ENCODE measurements at places on chromosomes 2 and 18.
A peak's percentile ranks its signal among the peaks of the same experiment; 100 is the strongest.

- no peak for DNase-seq
Observed at GRCh38 chr2:15836689-15837610, 103.4 kb upstream of the MYCN start.

DNA sequence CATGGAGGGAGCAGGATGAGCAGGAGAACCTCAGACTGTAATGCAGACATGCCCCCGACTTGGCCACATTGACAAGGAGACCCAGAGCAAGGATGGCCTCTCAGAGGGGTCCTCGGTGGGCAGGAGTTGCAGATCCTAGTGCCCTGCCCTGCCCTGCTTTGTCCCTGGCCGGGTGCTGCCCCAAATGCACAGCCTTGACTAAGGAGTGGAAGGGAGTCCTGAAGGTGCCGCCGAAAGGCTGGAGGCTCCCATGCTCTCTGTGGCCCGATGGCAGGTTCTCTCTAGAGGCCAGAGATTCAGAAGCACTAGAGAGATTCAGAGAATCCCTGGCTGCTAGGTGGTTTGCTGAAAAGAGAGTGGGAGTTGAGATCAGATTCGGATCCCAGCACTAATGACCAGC, 64.4 kb downstream of the MARCO start:
- DNase-seq = no peak

DNA sequence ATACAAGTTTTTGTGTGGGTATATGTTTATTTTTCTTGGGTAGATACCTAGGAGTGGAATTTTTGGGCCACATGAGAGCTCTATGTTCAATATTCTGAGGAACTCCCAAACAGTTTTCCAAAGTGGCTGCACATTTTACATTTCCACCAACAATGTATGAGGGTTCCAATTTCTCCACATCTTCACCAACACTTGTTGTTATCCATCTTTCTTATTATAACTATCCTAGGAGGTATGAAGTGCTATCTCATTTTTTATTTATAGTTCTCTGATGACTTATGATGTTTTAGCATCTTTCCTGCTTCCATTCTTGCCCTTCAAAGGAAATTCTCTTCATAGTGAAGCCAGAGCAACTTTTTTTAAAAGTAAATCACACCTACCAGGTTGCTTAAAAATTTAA, 8.7 kb downstream of the PGAP1 start:
- no peak for DNase-seq

DNA sequence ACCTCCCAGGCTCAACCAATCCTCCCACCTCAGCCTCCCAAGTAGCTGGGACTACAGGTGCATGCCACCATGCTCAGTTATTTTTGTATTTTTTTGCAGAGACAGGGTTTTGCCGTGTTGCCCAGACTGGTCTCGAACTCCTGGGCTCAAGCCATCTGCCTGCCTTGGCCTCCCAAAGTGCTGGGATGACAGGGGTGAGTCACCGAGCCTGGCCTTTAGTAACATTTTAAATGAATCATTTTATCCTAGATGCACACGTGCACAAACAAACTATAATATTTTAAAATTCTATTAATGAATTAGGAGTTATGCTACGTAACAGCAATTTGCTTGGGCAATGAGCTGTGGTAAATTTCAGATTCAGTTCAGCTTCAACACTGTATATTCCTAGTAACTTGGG, 862.5 kb upstream of the ID2 start:
- no peak for DNase-seq

GRCh38 chr2:130190237-130190636, 8.0 kb downstream of the TUBA3E start:
- no peak for DNase-seq

GRCh38 chr2:80889009-80889408, 584.5 kb upstream of the LRRTM1 start:
- no peak for DNase-seq

GRCh38 chr2:134621939-134622705, 96.7 kb downstream of the TMEM163 start:
- DNase-seq = no peak

DNA sequence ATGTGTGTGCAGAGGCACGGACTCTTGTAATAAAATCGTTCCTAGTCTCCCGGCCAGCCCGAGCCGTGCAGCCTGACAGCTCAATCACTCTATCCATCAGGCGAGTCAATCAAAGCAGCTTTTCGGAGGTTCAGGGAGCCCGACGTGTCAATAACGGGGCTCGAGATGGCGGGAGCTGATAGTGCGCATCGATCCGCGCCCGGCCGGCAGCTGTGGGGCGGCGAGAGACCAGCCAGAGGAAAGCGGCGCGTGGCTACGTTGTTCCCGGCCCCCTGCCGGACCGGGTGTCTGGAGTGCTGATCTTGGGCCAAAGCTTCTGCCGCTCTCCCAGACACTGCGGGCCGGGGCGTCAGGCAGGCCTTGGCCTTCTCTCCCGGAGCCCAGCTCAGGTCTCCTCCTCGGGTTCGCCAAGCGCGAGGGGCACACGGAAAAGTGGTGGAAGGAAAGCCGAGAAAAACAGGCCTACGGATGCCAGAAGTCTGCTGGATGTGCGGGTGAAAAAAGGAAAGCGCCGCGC, 2.4 kb downstream of the EN1 start:
- no peak for DNase-seq

DNA sequence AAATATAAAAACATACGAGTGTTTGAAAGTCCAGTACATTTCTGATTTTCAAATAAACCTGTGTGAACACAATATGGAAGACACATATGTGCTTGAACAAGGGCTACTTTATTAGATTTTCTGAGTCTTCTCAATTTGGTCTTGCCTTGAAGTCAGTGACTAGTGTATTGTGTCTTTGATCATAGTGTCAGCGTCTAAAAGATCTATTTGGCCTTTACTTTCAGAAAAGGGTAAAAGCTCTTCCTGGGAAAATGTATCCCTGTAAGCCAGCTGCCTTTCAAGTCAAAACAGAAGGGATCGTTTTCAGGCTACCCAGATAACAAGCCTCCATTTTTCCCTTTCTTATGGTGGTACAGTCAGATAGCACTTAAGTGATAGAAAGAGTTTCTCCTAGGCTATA, 471.9 kb downstream of the CMPK2 start:
- DNase-seq = no peak

- no peak for DNase-seq
Observed at GRCh38 chr18:28439870-28440269, 262.9 kb upstream of the CDH2 start.

GRCh38 chr2:61320181-61320580, 150.7 kb downstream of the USP34 start:
- no peak for DNase-seq

- no peak for DNase-seq
Observed at GRCh38 chr2:237546876-237547395, 19.4 kb upstream of the PRLH start.

- DNase-seq = no peak
Observed at GRCh38 chr2:189002079-189002478, 27.9 kb downstream of the COL3A1 start.

- no peak for DNase-seq
Observed at GRCh38 chr2:173555833-173556232, 201.2 kb downstream of the CDCA7 start.

- no peak for DNase-seq
Observed at GRCh38 chr18:59419386-59419785, 60.3 kb upstream of the LMAN1 start.

- no peak for DNase-seq
Observed at GRCh38 chr2:221570321-221570935, 1.7 kb downstream of the EPHA4 start.

GRCh38 chr2:121018136-121019061, 266.6 kb downstream of the TFCP2L1 start:
- no peak for DNase-seq

- no peak for DNase-seq
Observed at GRCh38 chr2:47129191-47129706, 25.9 kb downstream of the STPG4 start.

- no peak for DNase-seq
Observed at GRCh38 chr2:103010751-103011150, 248.9 kb downstream of the TMEM182 start.

- no peak for DNase-seq
Observed at GRCh38 chr2:68429311-68429826, 37.7 kb downstream of the FBXO48 start.

- DNase-seq = no peak
Observed at GRCh38 chr2:44498551-44498950, 136.8 kb downstream of the CAMKMT start.

- no peak for DNase-seq
Observed at GRCh38 chr2:195472501-195473234, 184.4 kb upstream of the SLC39A10 start.

DNA sequence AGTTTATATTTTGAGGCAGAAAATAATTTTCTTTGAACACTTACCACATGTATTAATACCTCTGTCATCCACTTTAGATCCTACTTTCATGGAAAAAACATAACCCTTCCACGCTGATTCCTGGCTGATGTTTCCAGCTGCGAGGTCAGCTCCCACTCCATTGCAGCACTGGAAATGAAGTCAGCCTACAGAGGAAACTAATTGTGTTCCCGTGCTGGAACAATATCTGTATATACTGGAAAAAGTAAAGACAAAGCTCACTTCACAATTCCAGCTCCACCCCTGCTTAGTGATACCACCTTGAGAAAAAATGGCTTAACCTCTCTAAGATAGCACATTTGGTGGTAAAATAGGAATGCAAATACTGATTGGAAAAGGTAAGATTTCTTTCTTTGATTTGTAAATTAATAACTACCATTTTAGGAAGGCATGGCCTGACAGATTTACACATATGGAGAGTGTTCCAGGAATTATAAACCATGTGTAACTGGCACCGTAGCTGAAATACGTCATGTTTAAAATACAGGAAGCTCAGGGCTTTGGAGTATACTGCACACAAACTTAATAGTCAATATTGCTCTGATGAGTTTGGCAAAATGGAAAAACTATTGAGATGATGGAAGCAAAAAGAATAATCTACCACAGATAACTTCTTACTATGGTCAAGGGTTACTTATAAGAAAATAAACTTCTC, 90.0 kb downstream of the TRIB2 start:
- no peak for DNase-seq

- DNase-seq = no peak
Observed at GRCh38 chr2:147777394-147777793, 67.4 kb upstream of the ACVR2A start.

DNA sequence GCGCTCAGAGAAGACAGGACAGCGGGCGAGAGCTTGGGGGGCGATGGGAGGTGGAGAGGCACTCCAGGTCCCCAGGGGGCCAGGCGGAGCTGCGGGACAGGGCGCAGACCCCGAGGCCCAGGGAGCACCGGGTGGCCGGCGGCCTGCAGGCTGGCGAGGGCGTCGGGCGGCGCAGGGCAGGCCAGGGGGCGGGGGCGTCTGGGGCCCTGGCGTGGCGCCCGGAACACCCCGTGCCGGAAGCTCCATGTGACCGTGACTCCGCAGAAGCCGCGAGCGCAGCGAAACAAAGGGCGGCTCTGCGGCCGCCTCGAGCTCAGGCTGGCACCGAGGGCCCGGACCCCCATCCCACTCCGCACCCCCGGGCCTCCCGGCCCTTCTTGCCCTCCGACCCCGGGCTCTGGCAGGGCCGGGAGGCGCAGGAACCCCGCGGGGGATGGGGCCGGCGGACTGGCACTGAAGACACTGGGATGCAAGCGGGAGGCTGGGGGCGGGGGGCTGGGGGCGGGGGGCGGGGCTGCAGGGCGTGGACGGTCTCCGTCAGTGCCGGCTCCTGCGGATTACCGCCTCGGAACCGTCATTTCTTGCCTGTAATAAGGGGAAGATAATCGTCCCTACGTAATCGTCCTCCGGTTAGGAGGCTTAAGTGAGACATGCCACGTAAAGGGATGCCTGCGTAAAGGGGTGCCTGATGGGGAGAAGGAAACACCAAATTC, 19.1 kb downstream of the SH2D6 start:
- DNase-seq = peak; percentile 61

DNA sequence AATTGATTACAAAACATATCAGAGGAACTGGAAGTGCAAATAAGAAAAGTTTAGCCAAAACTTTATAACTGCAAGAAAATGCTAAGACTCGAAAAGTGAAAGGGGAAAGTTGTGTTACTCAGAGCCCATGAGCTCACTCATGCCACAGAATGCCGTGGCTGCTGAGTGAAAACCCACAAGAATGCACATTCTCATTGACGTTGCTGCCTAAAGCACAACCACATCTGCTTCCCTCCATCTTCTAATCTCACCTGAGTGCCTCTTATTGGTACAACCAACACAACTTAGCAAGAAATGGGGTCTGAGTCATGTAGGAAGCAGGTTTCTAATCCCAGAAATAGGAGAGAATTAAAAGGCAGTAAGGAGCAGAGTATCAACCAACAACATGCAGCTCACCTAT, 259.7 kb downstream of the LNPK start:
- no peak for DNase-seq

DNA sequence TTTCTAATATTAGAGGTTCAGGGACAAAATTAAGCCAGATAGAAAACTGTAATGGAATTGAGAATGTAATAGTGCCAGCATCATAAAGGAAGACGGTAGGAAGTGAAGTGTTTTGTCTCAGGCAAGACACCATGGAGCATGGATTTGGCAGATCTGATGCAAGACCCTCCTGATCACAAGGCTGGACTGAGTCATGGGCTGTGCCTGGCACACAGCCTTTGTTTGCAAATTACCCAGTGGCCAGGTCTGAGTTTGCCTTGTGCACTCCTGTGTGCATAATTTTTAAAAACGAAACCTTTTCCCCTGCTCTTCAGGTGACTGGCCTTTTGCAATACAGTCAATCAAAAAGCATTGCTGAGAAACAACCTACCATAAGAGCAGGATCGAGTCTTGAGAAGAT, 2.0 kb upstream of the UPP2 start:
- no peak for DNase-seq

GRCh38 chr2:75920859-75921551, 210.3 kb upstream of the GCFC2 start:
- no peak for DNase-seq

DNA sequence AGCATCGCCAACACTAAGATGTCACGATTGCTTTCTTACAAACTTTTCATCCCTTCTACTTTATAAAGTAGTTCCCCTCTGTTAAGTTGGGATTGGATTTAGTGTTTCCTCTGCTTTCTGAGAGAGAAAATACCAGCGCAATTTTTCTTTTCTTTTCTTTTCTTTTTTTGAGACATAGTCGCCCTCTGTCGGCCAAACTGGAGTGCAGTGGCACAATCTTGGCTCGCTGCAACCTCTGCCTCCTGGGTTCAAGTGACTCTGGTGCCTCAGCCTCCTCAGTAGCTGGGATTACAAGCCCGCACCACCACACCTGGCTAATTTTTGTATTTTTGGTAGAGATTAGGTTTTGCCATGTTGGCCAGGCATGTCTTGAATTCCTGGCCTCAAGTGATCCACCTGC, 9.0 kb downstream of the RELCH start:
- no peak for DNase-seq

GRCh38 chr2:136962105-136962725, 196.9 kb downstream of the THSD7B start:
- DNase-seq = no peak

Data from T follicular helper cell (primary cell).